ENCODE measurements at places on chromosomes 2 and 18.

GRCh38 chr18:30862900-30863299, 179.6 kb downstream of the DSC3 start:
- no peak for DNase-seq

DNA sequence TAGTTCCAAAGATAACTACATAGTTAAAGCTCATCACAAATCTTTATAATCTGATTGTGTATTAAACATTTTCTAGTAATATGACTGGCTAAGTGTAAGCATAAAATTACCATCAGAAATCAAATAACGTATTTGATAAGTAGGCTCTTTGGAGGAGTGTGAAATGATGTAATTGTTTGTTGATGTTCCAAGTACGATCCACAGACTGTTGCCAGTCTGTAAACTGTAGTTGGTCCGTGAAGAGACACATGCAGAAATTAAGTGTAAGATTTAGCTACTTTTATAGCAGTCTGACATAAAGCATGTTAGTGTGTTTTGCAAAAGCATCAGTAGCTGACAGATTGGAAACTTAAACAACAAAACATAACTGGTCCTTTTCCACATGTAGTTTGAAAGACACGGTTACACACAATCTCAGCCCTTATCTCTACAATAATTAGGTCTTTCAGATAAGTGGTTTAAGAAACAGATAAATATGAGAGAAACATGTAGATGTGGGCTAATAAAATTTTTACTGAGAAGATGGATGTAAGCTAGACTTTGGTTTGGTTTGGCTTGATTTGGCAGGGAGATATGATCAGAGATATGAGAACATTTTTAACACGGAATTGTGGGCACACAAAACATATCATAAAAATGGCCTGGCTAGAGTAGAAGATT, 115.0 kb upstream of the EPB41L5 start:
- no peak for DNase-seq

- DNase-seq: no peak
Observed at GRCh38 chr2:229090225-229090624, 180.9 kb downstream of the PID1 start.

GRCh38 chr2:60317844-60318243, 235.6 kb downstream of the BCL11A start:
- no peak for DNase-seq

DNA sequence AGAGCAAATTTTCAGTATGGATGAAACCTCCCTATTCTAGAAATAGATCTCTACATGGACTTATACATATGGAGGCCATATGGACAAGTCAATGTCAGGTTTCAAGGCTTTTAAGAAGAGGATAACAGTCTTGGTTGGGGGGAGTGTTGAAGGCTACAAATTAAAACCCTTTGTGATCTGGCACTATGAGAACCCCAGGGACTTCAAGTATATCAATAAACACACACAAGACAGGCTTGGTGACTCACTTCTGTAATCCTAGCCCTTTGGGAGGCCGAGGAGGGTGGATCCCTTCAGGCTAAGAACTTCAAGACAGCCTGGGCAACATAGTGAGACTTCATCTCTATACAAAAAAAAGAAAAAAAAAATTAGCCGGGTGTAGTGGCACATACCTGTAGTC, 127.2 kb upstream of the SP5 start:
- no peak for DNase-seq

DNA sequence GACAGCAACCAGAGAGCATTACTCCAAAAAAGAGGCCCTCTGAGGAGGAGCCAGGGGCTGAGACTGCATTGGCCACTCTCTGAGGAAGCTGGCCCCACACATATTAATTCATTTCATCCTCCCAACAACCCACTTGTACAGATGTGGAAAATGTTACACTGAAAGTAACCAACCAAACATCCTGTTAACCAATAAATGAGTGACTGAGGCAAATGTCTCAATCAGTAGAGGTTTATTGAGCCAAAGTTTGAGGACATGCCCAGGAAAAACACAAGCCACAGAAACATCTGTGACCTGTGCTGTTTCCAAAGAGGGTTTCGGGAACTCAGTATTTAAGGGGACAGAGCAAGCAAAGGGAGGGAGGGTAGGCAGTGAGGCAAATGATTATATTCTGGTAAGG, 53.0 kb downstream of the SKA1 start:
- DNase-seq: no peak

DNA sequence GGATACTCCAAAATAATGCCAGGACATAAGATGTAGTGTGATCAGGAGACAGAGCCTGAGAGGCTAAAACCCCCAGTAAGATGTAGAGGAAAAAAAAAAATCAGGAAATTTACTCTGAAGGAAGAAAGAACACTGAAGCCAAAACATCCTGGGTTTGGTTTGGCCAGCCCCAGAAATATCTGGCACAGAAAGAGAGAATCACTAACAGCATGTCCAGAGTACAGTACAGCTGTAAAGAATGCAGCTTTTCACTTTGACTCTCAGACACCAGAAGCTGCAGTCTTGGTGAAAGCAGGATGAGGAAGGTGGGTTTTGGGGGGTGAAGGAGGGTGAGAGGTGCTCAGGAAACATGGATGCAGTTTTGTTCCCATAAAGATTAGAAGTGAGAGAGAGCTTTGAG, 1577.7 kb upstream of the ACVR2A start:
- DNase-seq: no peak

GRCh38 chr18:44778788-44779187, 98.1 kb downstream of the SETBP1 start:
- no peak for DNase-seq

GRCh38 chr18:4248686-4249085, 206.4 kb downstream of the DLGAP1 start:
- no peak for DNase-seq

DNA sequence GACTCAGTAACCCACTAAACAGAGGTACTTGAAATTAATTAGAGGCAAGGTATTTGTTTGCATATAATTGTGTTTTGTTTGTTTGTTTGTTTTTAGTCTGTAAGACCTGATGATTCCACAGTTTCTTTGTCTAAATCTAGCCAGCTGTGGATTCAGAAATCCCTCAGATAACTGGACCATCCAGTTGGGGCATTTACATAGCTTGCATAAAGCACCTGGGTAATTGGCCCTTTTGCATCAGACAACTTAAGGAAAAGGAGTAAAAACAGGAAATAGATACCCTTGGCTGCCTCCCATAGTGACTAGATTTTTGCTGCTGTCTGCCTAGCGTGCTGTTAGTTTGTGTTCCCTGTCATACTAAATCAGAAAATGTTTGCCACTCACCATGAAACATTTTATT, 46.6 kb upstream of the XIRP2 start:
- DNase-seq: no peak

DNA sequence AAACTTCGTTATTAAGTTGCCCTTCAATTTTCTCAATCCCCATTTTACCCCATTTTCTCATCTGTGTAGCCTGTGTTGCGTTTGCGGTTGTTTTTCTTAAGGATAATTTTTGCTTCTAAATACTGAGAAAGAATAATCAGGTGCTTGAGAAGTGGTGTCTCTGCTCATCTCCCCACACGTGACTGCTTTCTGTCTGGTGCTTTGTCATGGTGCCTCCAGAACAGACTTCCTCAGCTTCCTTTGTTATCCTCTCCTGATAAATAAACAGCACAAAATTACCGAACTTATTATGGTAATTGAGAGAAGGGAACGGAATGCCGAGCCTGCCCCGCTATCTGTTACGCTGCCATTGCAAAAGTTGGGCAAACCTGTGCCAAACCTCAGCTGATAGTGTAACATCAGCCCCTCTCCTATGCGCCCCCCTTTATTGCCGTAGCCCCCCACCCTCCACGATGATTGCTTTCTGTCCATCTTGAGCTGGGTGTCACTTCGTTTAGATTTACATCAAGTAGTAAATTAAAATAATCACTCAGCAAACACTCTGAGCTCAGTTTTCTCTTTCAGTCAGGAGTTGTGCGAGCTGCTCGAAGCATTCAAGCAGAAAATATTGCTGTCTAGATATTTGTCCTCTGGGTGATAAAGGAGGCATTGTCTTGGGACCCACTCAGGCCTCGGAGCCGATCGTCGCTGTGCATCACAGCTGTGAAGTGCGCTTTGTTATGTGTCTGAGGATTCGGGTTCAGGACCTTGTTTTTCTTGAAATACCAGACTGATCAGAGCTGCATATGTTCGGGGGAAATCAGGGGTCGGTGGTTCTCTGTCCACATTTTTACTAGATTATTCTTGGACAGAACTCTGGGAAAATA, 1008.5 kb upstream of the FANCL start:
- DNase-seq: no peak

- no peak for DNase-seq
Observed at GRCh38 chr2:149291881-149292280, 38.5 kb upstream of the LYPD6 start.

GRCh38 chr2:169050476-169051240, 18.7 kb upstream of the DHRS9 start:
- no peak for DNase-seq

GRCh38 chr18:49178736-49179135, 228.0 kb upstream of the SMAD7 start:
- DNase-seq: no peak

DNA sequence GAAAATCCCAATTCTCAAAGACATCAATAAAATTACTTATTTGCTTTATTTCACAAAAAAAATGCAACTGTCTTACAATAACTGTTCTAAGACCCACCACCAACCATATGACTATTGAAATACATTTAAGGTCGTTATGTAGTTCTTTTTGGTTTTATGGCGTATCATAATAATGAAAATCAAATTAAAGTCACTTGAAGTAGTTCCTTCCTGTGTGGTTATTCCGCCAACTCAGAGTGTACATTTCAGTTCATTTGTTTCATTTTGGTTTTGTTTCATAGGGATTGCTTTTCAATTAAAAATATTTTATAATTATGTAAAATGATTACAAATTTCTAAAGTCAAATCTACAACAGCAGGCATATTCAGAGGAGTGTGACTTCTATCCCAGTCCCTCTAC, 45.9 kb upstream of the AAK1 start:
- no peak for DNase-seq

GRCh38 chr2:45344502-45344901, 266.6 kb downstream of the SRBD1 start:
- no peak for DNase-seq

DNA sequence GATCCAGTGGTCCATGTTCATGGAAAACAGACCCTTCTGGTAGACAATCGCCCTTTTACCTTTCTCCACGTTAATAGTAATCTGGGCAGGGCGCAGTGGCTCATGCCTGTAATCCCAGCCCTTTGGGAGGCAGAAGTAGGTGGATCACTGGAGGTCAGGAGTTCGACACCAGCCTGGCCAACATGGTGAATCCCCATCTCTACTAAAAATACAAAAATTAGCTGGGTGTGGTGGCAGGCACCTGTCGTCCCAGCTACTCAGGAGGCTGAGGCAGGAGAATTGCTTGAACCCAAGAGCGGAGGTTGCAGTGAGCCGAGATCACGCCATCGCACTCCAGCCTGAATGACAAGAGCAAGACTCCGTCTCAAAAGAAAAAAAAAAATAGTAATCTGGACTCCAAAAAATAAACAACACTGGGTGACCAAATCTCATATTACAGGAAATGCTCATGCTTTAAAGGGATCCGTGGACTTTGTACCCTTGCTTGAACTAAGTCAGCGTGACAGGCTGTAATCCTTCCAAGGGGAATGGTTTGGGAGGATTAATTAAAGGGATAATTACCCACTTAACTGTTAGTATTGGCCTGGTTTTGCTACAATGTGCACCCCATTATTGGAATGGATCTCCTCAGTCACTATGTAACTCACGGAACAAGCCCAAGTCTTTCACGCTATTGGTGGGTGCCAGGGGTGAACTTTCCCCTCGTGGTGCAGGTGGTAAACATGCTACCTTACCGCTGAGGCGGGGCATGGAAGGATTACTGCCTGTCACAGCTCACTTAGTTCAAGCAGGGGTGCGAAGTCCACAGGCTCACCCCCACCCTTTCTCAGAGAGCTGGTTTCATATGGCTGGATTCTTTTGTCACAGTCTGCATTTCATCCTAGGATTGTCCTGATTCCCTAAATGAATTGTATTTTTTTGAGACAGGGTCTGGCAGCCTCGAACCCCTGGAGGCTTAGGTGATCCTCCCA, 36.7 kb downstream of the PROC start:
- DNase-seq: no peak

GRCh38 chr2:95390272-95390880, 12.1 kb upstream of the FAHD2A start:
- DNase-seq: no peak

GRCh38 chr18:79242246-79242645, 153.5 kb upstream of the NFATC1 start:
- peak; percentile 10 for DNase-seq

GRCh38 chr2:174553811-174554493, 43.7 kb downstream of the WIPF1 start:
- no peak for DNase-seq

- no peak for DNase-seq
Observed at GRCh38 chr2:117718048-117718447, 96.4 kb upstream of the DDX18 start.

DNA sequence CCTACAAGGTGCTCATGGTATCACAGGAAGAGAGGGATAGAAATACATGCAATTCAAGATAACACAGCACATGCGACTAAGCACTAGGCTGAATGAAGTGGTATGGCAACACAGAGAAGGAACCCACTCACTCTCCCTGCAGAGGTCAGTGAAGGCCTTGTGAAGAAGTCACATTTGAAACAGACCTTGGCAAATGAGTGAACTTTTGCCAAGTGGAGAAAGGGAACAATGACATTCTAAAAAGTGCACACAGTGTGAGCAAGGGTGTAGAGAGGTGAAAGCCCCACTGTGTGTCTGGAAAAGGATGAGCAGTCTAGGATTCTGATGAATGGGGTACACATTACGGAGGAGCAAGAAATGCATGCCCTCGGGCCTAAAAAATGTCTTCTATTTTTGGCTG, 23.3 kb downstream of the KLF7 start:
- DNase-seq: no peak

- DNase-seq: no peak
Observed at GRCh38 chr18:59695551-59695950, 1.7 kb downstream of the CCBE1 start.

GRCh38 chr2:26668041-26668440, 24.5 kb upstream of the KCNK3 start:
- no peak for DNase-seq

GRCh38 chr2:12465631-12466135, 251.1 kb upstream of the TRIB2 start:
- no peak for DNase-seq

GRCh38 chr2:196836440-196836839, 27.3 kb upstream of the C2orf66 start:
- DNase-seq: no peak

DNA sequence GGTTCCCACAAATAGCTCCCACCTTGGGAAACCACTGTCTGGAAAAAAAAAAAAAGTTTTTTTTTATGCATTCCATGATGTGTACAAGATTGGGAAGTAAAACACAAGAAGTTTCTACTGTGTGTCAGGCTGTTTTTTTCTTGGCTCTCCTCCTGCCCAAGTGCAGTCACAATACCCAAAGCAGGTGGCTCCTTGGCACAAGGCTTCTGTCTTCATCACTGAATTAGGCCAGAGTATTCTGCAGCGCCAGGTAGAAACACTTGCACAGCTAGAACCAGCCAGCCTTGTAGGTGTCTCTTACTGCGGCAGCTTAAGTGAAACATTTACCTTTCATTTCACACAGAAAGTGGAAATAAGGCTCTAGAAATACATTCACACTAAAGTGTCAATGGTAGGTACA, 23.8 kb upstream of the MAL start:
- no peak for DNase-seq
